ENCODE measurements at places on chromosomes 7 and 10. TPM values are rescaled to one million over a fixed set of nuclear protein-coding genes. Genes with fewer than 3 reads are reported as not detected.
A peak's percentile ranks its signal among the peaks of the same experiment; 100 is the strongest.

Gene ZNF804B
- total RNA-seq, result not detected

Gene LRIT1
- not detected for total RNA-seq

Gene KNDC1
- 0.19 TPM for total RNA-seq

Gene NODAL
- total RNA-seq, result not detected

Gene MBL2
- total RNA-seq, result not detected

Gene ACHE
- not detected for total RNA-seq

Gene NPFFR1
- total RNA-seq, result not detected

Gene NME8
- not detected for total RNA-seq

Gene TNS3
- total RNA-seq, result 0.37 TPM

DNA sequence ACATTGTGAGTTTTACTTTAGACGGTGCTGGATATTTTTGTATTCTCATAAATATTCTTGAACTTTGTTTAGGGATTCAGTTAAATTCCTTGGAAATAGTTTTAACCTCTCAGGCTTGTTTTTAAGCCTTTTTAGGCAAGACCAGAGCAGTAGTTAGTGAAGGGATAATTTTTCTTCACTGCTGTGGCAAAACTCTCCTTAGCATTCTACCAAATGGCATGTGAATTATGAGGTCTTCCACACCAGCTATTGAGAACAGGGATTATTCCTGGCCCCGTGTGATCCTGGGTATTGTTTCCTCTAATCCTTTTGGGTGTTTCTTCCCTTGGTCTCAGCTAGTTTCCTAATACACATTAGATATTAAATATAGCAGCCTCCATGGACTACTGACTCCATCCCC, 46.2 kb downstream of the CCDC71L start:
- ATAC-seq, result no peak

DNA sequence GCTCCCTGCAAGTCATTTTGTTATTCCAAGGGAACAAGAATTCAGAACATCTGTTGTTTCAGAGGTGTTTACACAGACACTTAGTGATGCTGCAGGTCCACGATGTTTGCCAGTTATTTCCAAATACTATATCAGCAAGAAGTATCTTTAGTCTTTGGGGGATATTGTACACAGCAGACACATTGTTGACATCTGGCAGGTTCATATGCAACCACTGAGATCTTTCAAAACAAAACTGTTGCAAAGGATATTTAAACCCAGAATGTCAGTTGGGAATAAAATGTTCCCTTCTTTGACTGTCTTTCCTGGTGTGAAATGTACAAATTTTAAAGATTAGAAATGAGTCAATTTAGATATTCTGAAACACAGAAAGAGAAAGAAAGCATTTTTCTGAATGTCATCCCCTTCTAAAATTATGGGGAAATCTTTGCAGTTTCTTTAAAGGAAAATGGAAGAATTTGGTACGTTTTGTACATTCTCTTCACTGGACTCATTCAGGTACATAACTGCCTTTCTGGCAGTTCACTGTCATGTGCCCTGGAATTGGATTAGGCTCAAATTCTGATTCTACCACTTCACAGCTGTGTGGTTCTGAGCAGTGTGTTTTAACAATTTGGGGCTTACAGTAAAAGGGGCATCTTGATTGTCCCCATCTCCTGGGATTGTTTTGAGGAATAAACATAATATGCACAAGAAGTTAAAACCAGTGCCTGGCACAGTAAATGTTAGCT, 40.3 kb upstream of the CELF2 start:
- ATAC-seq, result peak; percentile 17

GRCh38 chr7:94301024-94301586, 93.6 kb upstream of the COL1A2 start:
- no peak for ATAC-seq

- no peak for ATAC-seq
These were observed 59.9 kb upstream of the EFCAB10 start for GRCh38 chr7:105640956-105641810.

DNA sequence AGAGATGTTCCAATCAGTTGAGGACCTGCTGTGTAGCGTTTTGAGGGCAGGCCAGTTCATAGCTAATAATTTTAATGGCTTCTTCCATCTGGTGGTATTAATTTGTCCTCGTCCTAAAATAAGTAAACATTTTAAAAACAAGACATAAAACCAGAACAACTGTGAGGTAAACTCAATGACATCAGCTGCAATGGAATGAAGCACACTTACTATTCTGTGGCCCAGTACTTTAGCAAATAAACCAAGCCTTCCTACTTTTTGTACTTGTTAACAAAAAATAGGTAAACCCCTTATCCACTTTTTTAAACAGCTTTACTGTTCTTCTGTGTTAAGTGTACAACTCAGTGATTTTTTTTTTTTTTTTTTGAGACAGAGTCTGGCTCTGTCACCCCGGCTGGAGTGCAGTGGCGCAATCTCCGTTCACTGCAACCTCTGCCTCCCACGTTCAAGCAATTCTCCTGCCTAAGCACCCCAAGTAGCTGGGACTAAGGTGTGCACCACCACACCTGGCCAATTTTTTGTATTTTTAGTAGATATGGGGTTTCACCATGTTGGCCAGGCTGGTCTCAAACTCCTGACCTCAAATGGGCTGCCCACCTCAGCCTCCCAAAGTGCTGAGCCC, 28.9 kb upstream of the FZD1 start:
- ATAC-seq, result no peak

DNA sequence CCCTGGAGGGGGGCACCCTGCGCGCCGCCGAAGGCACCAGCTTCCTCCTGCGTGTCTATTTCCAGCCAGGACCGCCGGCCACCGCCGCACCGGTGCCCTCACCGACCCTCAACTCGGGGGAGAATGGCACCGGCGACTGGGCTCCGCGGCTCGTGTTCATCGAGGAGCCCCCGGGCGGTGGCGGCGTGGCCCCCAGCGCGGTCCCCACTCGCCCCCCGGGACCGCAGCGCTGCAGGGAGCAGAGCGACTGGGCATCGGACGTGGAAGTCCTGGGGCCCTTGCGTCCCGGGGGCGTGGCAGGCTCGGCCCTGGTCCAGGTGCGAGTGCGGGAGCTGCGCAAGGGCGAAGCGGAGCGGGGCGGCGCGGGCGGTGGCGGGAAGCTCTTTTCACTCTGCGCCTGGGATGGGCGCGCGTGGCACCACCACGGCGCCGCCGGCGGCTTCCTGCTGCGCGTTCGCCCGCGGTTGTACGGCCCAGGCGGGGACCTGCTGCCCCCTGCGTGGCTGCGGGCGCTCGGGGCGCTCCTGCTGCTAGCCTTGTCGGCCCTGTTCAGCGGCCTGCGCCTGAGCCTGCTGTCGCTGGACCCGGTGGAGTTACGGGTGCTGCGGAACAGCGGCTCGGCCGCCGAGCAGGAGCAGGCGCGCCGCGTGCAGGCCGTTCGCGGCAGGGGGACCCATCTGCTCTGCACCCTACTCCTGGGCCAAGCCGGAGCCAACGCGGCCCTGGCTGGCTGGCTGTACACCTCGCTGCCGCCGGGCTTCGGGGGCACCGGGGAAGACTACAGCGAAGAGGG, 594 bp downstream of the CNNM1 start:
- peak; percentile 28 for ATAC-seq

DNA sequence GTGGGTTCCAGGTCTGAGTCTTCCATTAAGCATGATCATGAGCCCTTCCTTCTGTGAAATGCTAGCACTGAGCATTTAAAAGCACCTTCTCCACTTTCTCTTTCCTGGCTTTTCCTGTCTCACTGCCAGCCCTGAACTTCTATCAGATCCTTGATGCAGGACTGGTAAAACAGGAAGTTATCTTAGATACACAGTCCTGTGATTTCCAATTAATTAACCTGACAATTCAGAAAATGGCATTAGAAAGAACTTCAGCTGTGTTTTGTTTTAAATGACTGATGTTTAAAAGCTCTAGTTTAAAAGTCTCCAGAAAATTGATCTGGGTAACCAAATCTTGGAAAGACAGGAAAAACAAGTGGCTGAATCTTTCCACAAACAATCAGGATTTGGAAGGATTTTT, 79.0 kb upstream of the MACROH2A2 start:
- no peak for ATAC-seq

DNA sequence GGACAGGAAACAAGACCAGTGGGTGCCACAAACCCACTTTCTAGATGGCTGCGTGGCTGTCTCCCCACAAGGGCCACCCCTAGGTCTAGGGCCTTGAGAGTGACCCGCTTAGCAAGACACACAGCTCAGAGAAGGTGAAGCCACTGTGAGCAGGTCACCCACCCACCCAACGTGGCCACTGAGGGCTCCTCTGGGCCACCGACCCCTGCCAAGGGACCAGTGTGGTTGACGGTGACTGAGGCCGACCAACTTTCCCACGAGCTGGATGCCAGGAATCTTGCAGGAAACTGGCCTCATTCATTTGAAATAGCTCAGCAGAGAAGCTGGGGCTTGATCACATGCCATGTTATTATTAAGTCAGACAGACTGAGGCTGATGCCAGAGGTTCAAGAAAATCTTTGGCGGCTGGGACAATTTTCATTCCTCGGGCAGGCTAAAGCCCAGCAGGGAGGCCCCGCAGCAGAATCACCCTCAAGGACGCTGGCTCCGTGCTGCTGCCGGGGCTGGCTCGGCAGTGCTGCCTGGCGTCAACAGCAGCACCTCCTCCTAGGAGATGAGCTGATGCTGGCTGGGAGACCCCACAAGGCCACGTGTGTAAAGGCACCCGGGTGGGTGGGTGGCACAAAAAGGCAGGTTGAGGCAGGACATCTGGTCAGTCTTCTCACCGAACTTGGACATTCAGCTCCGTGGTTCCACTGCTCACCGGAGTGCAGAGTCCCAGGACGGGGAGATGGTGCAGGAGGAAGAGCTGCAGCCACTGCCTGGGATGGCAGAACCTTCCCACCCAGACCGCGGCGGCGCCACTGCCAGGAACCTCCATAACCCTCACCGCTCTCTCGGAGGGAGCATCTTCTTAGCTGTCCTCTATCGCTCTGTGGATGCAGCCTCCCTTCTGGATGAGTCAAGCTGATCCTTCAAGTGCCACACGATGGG, 57.8 kb downstream of the ZRANB1 start:
- ATAC-seq, result no peak

- no peak for ATAC-seq
These were observed 77.9 kb downstream of the ABCA13 start for GRCh38 chr7:48249166-48249565.

DNA sequence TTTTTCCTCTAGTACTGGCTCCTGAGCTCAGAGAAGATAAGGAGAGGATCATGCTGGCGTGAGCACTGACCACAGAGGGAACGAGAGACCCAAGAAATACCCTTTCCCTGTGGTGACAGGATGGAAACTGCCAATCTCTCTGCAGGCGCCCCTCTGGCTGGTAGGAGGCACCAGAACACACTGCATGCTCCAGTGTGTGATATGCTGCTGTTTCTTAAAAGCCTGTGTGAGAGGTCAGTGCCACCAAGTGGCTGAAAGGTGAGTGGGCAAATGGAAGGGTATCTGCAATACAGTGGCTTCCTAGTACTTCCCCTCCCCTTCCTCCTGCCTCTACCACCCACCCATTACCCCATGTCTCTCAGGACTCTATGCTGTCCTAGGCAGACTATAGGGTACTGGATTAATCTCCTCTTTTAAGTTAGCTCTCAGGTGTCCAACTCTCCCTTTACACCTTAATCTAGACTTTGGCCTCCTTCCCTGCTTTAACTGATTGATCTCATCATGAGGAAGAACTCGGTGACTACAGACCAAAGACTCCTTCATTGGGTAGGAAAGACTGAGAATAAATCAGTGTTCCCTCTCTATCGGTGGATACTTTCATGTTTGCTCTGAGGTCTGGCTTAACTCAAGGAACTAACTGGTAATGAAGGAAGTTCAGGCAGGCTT, 283.6 kb downstream of the ADRA2A start:
- no peak for ATAC-seq

DNA sequence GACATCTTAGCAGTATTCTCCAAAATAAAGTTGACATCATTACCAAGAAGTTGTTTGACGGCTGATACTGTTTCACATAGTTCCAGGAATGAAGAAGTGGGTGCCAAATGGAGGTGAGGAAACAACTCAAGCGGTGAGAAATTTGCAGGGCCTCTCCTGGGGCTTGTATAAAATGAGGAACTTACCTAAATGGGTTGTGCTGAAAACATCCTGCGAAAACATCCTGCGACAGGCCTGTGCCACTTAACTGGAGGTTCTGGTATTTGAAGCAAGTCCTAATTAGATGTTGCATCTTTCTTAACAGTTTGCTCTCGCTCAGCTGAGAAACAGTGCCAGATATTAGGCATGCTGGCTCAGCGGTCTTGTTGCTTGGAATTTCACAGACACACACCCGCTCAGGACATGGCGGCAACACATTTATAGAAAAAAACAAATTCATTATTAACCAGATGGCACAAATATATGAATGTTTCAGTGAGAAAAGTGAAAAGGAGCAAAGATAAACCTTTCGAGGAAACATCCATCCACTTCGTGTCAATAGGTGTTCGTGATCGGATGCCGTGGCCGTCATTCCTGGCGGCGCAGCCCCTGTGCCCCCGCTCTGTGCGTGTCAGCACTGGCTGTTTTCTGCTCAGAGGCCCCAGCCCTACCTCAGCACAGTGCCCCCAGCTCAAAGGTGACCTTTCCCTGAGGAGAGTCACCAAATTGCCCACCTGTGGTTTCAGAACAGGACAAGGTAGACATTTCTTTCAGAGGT, 48.1 kb downstream of the CDC123 start:
- ATAC-seq, result no peak

- ATAC-seq, result peak; percentile 89
These were observed at the start of gene DNAH11 for GRCh38 chr7:21542891-21543527. TSS of gene DNAH11 (plus strand) at chr7:21543039. CDS start at chr7:21543246, 207 bp downstream.

- no peak for ATAC-seq
These were observed 368.9 kb downstream of the SORCS1 start for GRCh38 chr10:106795619-106796018.

- no peak for ATAC-seq
These were observed 57.9 kb downstream of the ZNF22 start for GRCh38 chr10:45058580-45058979.

GRCh38 chr7:47318395-47319182, 263.3 kb downstream of the TNS3 start:
- ATAC-seq, result no peak

- ATAC-seq, result no peak
These were observed 41.9 kb upstream of the MBL2 start for GRCh38 chr10:52814506-52814905.

- ATAC-seq, result no peak
These were observed 143.4 kb downstream of the DYNC1I1 start for GRCh38 chr7:95915731-95916130.

GRCh38 chr7:113349339-113349738, 231.0 kb upstream of the SMIM30 start:
- no peak for ATAC-seq

GRCh38 chr10:72322280-72323058, 32.2 kb downstream of the DNAJB12 start:
- no peak for ATAC-seq

Data from activated T-helper 17 cell treated with anti-CD3 and anti-CD28 coated beads, Interleukin-2, amount 50 U/mL, for 72 hours (primary cell).